NCI-H2081 treated with DMSO at 0.1 percent for 48 hours (cell line): ENCODE measurements at places on chromosomes 12 and 14.

GRCh38 chr12:20189767-20190166 is 178.6 kb upstream of the PDE3A start:
- no peak for DNase-seq

- DNase-seq: no peak
These were observed 20.0 kb upstream of the PCNX1 start for GRCh38 chr14:70887207-70887681.

- no peak for DNase-seq
These were observed 13.9 kb upstream of the PPP1CC start for GRCh38 chr12:110756611-110757010.

GRCh38 chr12:59056966-59057365 is 136.7 kb upstream of the LRIG3 start:
- no peak for DNase-seq
